ENCODE measurements at places on chromosomes 7 and 10. TPM values are rescaled to one million over a fixed set of nuclear protein-coding genes. Genes with fewer than 3 reads are reported as not detected.

- DNase-seq, result no peak
These were observed 172.5 kb downstream of the IPMK start for GRCh38 chr10:58094985-58095718.

DNA sequence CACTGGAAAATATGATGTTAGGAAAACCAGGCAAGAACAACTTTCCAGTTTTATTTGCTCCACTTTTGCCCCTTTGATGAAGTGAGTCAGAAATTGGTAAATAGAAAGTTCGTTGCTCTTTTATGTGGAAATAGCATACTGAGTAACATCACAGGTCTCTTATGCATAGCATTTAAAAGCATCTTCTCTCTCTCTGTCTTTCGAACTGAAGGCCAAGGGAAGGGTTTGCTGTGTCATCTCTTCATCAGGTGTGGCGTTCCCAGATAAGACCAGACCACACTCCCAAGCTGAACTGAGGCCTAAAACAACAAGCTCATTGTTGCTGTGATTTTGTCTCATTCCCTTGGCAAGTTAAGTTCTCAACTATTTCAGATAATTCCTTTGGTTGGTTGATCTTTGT, 131.8 kb upstream of the GRB10 start:
- DNase-seq, result no peak

- DNase-seq, result no peak
These were observed 9.3 kb upstream of the ZC3HAV1L start for GRCh38 chr7:139044813-139045794.

DNA sequence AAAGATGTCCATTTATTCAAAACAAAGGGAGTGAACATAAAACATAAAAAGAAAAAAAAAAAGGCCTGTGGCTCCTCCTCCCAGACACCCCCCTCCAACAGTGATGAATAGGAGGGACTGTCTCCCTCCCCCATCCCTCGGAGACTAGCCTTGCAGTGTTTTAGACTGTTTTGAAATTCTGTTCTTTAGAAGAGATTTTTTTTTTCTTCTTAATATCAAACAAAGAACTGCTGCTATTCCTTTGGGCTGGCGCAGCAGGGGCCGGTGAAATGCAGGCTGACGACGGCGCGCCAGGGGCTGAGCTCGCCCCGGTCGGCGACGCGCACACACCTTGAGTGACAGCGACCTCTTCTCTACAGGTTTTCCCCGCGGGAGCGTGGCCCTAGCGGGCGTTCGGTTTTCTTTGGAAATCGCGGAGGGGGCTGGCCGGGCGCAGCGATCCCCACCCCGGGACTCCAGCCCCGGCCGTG, at the start of gene LANCL2:
TSS of gene LANCL2 (plus strand) at position 133 of the 470 bp plus-strand sequence. CDS start 689 bp downstream, outside the sequence.
- DNase-seq, result peak; percentile 36

GRCh38 chr10:12322583-12323131, 26.7 kb upstream of the CAMK1D start:
- DNase-seq, result no peak

DNA sequence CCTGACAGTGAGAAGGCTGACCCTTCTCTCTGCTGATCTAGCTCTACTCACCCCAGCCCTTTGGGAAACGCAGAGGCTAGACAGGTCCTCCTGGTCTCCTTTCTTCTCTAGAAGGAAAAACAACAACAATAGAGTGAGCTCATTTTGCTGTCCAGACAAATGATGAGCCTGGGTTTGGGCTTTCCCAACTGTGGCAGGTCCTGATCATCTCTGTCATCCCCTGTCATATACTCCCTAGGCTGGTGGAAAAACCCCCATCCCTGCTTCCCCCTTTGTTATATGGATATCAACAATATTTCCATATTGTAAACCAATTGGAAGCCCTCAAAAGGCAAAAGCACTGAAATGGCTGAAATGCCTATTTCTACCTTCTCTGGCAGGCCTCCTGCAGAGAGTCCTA, 9.2 kb upstream of the DDIT4 start:
- no peak for DNase-seq

GRCh38 chr10:11125004-11125403, 107.3 kb downstream of the CELF2 start:
- DNase-seq, result no peak

DNA sequence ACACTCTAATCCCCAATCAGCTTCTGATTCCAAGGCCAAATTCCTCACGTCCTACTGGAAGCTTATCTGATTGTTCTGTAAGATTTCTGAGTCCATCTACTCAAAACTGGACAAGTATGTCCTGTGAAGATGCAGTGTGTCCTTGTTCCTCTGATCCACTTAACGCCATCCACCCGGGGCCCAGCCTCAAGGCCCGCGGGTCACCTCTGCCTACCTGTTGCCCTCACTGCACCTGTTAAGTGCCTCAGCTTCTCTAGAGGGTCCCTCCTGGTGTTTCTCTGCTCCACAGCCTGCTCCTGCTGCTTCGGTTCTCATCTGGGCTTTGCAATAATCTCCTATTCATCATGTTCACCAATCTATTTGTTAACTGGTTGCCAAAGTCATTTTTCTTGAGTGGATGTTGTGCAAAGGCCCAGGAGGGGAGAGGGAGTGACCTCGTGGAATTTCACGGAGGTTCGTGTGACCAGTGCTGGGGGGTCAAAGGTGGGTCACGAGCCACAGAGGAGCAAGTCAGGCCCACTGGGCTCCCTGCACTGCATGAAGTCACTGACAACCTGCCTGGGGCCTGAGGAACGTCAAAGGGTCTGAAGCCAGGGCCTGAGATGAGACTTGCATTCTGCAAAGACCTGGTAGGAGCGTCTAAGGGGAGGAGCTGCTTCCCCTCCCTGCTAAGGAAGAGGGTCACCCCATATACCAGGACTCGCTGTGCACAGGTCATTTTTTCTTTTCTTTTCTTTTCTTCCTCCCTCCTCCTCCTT, 338.1 kb downstream of the WDR37 start:
- no peak for DNase-seq

DNA sequence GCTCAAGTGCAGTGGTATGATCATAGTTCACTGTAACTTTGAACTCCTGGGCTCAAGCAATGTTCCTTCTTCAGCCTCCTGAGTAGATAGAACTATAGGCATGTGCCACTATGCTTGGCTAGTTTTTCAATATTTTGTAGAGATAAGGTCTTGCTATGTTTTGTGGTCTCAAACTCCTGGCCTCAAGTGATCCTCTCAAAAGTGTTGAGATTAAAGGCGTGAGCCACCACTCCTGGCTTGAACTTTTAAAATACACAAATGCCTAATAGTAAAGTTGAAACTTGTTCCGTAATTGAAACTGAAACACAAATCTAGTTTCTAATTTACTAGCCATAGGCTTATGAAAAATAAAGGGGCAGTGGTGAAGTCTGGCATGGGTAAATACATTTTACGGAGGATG, 65.7 kb downstream of the AP3M1 start:
- DNase-seq, result no peak

Gene CTTNBP2
- 27.6 TPM for polyA plus RNA-seq

Gene FOXP2
- polyA plus RNA-seq, result 23.9 TPM

- DNase-seq, result no peak
These were observed 89.2 kb downstream of the ARID5B start for GRCh38 chr10:61990761-61991135.

DNA sequence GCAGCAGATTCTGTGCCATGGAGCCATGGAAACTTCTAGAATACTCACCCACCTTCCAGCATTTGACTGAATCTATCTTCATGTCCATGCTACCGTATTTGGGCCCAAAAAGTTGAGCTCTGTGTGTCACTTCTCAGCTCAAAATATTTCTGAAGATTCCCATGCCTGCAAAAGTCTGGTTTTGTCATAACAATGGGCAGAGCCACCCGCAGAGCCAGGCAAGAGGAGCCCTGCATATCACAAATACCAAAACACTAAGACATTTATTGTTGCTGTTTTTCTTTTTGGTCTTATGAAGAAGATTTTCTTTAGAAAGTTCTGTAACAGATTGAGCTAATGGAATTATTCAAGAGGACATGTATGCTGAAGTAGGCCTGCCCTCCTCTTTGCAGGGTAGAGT, 68.1 kb downstream of the PRTFDC1 start:
- DNase-seq, result no peak

Gene ZFYVE27
- 25.3 TPM for polyA plus RNA-seq

GRCh38 chr10:68870545-68871104, 30.5 kb upstream of the DDX50 start:
- DNase-seq, result no peak

Gene STK17A
- 18.2 TPM for polyA plus RNA-seq

Gene CABCOCO1
- 0.59 TPM for polyA plus RNA-seq

- no peak for DNase-seq
These were observed 7.8 kb downstream of the PROSER2 start for GRCh38 chr10:11830836-11831519.

DNA sequence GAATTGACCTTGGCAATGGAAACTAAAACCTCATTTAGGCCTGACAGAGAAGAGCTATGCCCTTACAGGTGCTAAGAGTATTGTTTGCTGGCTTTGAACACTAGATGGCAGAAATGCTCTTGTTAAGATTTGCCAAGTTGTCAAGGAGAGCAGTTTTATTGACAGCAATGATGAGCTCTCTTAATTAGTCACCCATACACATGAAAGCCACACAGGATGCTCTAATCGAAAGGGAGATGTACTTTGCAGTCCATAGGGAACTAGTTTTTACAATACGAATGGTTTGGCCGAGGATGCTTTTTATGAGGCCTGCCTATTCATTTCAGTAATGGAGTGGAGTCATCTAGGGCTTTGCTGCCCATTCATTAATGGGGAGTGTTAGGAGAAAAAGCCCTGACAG, 45.4 kb upstream of the MBL2 start:
- DNase-seq, result peak; percentile 18

Gene PAPOLB
- polyA plus RNA-seq, result 0.14 TPM

DNA sequence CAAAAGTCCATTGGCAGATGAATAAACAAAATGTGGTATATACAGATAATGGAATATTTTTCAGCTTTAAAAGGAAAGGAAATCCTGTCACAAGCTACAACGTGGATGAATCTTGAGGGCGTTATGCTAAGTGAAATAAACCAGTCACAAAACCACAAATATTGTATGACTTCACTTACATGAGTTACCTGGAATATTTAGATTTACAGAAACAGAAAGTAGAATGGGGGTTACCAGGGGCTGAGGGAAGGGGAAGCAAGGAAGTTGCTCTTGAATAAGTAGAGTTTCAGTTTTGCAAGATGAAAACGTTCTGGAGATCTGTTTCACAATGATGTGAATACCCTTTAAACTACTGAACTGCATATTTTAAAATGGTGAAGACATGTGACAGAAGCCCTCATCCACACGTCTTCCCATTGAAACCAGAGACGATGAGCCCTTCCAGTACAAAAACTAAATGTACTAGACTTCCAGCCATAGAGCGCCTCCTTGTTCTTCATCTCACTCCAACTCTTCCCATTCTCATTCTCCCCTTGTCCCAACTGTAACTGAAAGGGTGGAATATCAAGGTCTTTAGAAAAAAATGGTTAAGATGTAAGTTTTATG, 62.4 kb downstream of the MICU1 start:
- DNase-seq, result no peak

DNA sequence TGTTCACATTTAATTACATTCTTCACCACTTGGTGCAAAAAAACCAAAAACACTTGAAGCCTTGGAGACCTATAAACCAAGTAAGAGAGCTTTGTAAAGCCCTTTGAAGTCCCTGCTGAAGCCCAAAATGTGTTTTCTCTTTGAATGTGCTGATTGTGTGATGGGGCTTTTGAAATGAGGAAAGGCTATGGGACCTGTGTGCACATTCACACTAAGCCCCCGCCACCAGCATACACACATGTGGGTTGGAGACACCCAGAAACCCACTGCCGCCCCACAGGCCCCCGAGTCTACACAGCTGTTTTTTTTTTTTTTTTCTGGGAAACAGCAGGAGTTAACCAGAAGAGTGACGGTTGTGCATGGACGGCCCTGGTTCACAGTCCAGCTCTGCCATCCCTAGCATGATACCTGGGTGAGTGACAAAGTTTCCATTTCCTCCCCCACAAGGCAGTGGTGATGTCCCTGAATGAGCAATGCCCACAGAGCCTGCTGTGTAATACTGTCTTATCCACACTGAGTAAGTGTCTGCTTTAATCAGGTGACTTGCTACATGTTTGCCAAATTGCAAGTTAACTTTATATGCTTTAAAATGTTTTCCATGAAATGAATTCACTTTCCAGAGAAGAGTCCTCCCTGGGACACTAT, 154.6 kb upstream of the GDF10 start:
- DNase-seq, result no peak

GRCh38 chr7:164882-165660, 27.3 kb upstream of the FAM20C start:
- no peak for DNase-seq

Gene HMX3
- polyA plus RNA-seq, result 0.26 TPM

DNA sequence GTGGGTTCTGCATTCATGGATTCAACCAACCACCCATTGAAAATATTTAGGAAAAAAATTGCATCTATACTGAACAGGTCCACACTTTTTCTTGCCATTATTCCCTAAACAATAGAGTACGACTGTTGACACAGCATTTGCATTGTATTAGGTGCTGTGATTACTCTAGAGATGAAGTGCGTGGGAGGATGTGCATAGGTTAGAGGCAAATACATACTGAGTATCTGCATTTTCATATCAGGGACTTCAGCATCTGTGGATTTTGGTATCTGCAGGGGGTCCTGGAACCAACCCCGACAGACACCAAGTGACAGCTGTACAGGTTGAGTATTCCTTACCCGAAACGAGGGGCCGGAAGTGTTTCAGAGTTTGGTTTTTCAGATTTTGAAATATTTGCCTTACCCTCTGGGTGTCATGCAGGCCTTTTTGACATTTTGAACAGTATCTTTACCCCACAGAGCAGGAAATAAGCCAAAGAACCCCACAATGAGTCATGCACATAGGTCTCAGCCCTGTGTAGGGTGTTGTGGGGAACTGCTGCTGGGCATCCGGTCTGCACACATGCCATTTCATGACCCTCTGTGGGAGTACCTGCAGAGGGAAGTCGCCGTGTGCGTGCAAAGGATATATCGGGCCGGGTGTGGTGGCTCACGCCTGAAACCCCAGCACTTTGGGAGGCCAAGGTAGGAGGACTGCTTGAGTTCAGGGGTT, 14.5 kb downstream of the NUDT5 start:
- DNase-seq, result no peak

Gene ANKRD7
- polyA plus RNA-seq, result 0.44 TPM

DNA sequence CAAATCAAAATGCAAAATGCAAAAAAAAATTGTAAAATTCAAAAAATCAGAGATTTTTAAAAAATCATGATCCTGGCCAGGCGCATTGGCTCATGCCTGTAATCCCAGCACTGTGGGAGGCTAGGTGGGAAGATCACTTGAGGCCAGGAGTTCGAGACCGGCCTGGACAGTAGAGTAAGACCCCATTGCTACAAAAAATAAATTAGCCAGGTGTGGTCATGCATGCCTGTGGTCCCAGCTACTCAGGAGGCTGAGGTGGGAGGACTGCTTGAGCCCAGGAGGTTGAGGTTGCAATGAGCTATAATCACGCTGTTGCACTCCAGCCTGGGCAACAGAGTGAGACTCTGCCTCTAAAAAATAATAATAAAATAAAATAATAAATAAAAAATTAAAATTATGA, 155.8 kb upstream of the TCF7L2 start:
- no peak for DNase-seq

DNA sequence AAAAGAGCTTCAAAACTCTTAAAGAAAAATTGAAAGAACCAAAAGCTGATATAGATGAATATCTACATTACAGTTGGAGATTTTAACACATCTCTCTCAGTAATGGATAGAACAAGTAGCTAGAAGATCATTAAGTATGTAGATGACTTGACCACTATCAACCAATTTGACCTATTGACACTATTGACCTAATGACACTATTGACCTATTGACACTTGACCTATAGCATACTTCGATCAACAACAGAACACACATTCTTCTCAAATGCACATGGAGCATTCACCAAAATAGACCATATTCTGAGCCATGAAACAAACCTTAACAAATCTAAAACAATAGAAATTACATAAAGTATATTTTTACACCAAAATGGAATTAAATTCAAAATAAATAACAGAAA, 22.3 kb downstream of the GIMAP5 start:
- DNase-seq, result no peak

Gene ADO
- 24.8 TPM for polyA plus RNA-seq

Gene PDK4
- polyA plus RNA-seq, result 20.4 TPM

Gene FEZF1
- polyA plus RNA-seq, result not detected

Gene AASS
- 51.5 TPM for polyA plus RNA-seq
